ENCODE measurements at places on chromosomes 3 and 15. TPM values are rescaled to one million over a fixed set of nuclear protein-coding genes. Genes with fewer than 3 reads are reported as not detected.

The RASGRF1 gene
- 2.6 TPM for total RNA-seq

The CPA3 gene
- 0.49 TPM for total RNA-seq

The THAP10 gene
- 1.4 TPM for total RNA-seq

The FAM174B gene
- total RNA-seq: 11.7 TPM

The MOBP gene
- total RNA-seq: 0.06 TPM

The CLRN1 gene
- not detected for total RNA-seq

The SKOR1 gene
- total RNA-seq: 0.46 TPM

The TM6SF1 gene
- total RNA-seq: 13.2 TPM

The PCLAF gene
- total RNA-seq: 1.8 TPM

The MKRN3 gene
- 0.32 TPM for total RNA-seq

The SYNPR gene
- not detected for total RNA-seq

The GASK1A gene
- total RNA-seq: 0.43 TPM

The LTF gene
- 106 TPM for total RNA-seq

The ALCAM gene
- 8.4 TPM for total RNA-seq

Measured in spleen (tissue), 13 donors.